Stimulated activated CD4-positive, alpha-beta T cell treated with anti-CD3 and anti-CD28 coated beads, Interleukin-2, amount 100 ng/mL, for 48 hours (primary cell): ENCODE measurements at places on chromosomes 6 and 20.

GRCh38 chr20:63636752-63637628, 10.1 kb upstream of the GMEB2 start:
- DNase-seq = no peak

DNA sequence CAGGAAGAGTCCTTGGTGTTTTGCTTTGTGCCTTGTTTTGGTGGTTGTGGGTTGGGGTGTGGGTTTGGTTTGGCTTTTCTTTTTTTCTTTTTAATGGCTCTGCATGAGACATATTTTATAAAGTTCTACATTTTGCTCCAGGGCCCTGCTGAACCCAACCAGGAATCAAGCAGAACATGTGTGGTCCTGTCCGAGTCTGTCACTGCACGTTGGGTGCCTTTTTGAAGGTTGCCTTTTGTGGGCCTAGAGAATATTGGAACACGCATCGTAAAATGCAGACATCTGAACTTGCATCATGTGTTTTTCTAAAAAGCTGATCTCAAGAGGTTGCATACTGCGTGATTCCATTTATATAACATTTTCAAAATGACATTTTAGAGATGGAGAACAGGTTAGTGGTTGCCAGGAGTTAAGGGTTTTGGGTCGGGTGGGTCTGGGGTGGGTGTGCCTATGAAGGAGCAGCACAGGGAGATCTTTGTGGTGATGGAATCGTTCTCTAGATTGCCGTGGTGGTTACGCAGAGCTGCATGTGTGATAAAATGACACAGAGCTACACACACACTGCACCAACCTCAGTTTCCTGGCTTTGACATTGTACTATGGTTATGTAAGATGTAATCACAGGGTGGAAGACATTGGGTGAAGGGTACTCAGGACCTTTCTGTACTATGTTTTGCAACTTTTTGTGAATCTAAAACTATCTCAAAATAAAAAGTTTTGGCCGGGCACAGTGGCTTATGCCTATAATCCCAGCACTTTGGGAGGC, 80.2 kb downstream of the EYA2 start:
- no peak for DNase-seq

GRCh38 chr20:52410182-52410647, 218.6 kb upstream of the ZFP64 start:
- DNase-seq = peak; percentile 16

- no peak for DNase-seq
Measured at GRCh38 chr6:12484519-12484918, 194.4 kb downstream of the EDN1 start.

DNA sequence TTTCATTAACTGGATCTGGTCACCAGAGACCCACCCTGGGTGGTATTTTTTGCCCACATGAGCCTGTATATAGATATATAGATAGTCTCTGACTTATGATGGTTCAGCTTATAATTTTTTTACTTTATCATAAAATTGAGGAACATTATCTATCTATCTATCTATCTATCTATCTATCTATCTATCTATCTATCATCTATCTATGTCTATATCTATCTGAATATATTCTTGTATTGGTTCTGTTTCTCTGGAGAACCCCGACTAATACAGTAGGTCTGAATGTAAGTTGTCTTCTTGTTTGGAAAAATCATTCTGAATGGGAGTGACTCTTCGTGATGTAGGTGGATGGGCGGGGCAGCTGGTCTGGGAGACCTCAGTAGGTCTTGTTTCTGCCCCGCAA, 13.3 kb upstream of the CDKN1A start:
- no peak for DNase-seq

GRCh38 chr6:145744619-145745018, 9.3 kb upstream of the EPM2A start:
- DNase-seq = no peak

DNA sequence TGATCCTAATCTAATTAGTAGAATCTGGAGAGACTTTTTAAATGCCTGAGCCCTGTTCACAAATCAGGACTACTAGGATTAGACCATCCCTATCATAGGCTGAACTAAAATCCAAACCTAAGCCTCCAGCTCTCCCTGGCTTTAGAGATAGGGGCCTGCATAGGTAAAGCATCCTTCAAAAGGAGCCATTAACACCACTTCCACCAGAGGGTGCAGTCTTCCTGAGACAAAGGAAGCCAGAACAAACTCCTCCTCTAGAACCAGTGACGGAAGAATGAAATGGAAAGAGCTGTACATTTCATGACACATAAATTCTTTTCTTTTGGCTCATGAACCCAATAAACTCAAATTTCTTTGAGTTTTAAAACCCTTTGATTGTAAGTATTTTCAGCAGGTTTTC, 291.2 kb upstream of the ADGRB3 start:
- no peak for DNase-seq

GRCh38 chr6:36442671-36443470, at the start of the genes KCTD20 and PXT1:
KCTD20 (plus strand) TSS chr6:36443000; CDS start chr6:36470098, 27,098 bp downstream.
PXT1 (minus strand) TSS chr6:36442854; CDS start chr6:36426082, 16,772 bp downstream.
- DNase-seq = peak; percentile 80

- peak; percentile 66 for DNase-seq
Measured at GRCh38 chr6:149317644-149318571, at the start of gene TAB2. TAB2 (plus strand) TSS chr6:149317712; CDS start chr6:149369998, 52,286 bp downstream.

DNA sequence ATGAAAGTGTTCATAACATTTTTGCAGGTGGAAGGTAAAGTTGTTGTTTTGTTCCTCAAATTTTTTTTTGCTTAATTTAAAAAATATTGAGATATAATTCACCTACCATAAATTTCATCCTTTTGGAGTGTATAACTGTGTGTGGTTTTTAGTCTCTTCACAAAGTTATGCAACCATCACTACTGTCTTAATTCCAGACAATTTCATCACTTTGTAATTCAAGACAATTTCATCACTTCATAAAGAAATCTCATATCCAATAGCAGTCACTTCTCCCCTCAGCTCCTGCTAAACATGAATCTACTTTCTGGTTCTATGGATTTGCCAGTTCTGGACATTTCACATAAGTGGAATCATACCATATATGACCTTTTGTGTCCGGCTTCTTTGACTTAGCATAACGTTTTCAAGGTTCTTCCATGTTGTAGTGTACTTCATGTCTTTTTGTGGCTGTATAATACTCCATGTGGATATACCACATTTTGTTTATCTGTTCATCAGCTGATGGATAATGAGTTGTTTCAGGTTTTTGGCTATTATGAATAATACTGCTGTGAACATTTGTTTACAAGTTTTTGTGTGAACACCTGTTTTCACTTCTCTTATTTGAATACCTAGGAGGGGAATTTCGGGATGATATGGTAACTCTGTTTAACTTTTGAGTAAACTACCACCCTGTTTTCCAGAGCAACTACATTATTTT, 18.8 kb downstream of the ZFAND3 start:
- no peak for DNase-seq

GRCh38 chr6:35063701-35064280, 77.3 kb downstream of the TCP11 start:
- no peak for DNase-seq

DNA sequence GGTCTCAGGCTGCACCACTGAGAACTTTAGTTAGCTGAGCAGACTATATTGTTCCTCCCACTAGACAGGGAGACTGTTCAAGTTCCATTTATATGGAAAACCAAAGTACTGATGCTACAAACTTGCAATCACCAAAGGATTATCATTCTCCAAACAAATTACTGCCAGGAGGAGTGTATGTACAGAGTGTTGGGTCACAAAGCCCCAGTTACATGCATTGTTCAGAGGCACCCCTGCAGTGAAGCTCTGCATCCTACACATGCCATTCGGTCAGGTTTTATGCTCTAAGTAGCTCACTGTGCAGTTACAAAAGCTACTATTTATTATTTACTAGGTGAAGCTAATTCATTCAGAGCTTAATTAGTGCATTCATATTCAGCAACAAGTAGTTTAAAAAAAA, 75.8 kb downstream of the SMLR1 start:
- no peak for DNase-seq

- DNase-seq = no peak
Measured at GRCh38 chr20:11378252-11378651, 539.4 kb upstream of the BTBD3 start.

DNA sequence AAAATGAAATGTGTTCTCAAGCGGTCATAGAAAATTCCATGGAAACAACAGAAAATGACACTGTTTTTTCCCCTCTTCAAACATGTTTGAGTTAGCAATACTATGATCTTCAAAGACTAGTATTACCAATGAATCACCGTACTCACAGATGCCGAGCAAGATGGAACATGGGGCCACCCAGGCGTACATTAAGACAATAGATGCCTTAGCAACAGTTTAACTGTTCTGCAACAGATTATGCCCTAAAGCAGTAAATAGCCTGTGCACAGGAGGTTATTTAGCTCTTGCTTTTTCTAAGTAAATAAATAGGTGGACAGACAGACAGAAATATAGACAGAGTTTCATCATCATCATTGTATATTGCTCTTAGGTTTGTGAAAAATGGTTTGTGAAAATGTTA, 284.0 kb upstream of the DEFB112 start:
- DNase-seq = no peak

DNA sequence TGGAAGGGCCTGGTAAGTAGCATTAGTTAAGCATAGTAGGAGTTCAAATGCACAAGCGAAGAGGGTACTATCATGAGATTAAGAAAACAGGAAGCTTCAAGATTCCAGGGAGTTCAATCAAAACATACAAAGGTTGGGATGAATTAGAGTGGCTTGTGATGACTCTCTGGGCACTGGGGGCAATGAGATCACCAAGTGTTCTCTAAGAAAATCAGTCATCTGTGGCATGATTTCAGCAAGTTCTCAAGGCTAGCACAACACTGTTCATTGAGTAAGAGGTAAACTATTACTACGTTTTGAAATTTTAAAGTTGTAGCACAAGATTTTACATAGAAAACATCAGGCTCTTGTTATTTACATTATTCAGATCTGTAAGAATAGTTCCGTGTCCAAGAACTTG, 139.7 kb upstream of the FLRT3 start:
- no peak for DNase-seq

DNA sequence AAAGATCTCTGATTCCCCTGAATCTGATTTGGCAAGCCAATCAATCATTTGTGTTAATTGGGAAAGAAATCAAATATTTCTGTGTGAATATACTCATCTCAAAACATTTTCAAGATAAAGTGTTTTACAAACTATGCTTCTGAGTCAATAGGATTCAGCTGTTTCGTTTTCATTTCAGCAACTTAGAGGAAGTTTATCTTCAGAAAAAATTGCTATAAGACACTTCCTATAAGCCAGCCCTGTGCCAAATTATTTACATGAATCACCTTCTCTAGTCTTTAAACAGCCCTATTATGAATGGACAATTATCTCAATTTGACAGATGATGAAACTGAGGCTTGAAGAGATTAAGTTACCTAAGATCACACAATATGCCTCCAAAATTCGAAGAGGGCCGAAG, 10.9 kb downstream of the DEFB129 start:
- no peak for DNase-seq

- DNase-seq = no peak
Measured at GRCh38 chr6:160058603-160059215, 62.9 kb upstream of the SLC22A1 start.

- DNase-seq = no peak
Measured at GRCh38 chr6:33433001-33433543, 13.2 kb downstream of the SYNGAP1 start.

DNA sequence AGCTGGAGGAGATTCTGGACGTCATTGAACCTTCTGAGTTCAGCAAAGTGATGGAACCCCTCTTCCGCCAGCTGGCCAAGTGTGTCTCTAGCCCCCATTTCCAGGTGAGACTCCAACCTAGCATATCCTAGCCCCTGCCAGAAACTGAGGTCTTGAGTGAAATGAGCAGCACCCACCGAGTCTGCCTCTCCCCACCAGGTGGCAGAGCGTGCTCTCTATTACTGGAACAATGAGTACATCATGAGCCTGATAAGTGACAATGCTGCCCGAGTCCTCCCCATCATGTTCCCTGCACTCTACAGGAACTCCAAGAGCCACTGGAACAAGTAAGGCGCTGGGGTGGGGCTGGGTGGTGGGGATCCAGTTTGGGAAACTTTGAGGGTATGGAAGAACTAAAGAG, 4.6 kb downstream of the MEA1 start:
- no peak for DNase-seq

DNA sequence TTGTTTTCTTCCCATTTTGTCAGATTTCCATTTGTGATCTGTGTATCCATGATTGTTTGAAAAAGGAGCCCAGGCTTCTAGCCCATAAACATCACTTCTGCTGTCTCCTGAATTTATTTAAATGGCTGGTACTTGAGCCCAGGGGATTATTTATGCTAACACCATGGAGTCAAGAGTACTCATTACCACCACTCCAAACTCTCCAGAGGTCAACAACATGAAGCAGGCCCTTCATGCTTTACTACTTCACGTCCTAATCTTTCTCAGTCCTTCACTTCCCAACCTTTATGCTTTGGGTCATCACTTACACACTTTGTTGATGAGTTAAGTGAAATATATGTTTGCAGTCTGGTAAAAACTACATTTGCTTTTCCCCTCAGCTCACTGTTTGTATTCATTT, 247.8 kb downstream of the BMP2 start:
- no peak for DNase-seq

GRCh38 chr6:30615958-30616810, 859 bp downstream of the PPP1R10 start:
- no peak for DNase-seq

DNA sequence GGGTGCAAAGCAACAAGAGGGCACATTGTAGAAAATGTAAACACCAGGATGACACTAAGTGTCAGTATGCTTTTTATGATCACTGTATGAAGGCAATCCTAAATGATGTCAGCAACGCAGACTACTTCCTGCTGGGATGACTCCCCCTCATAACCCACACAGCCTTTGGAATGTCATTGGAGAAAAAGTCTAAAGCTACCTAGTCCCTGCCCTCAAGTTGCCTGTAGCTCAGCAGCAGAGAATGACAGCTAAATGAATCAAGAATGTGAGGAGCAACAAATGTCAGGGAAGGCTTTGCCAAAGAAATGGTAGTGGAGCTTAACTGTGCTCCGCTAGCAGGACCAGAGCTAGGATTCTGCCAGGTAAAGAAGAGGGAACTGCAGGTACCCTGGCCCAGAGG, 555.6 kb downstream of the CD83 start:
- DNase-seq = no peak

GRCh38 chr20:7980332-7981046, 39.1 kb downstream of the TMX4 start:
- DNase-seq = no peak

- no peak for DNase-seq
Measured at GRCh38 chr20:8362457-8362856, 230.4 kb downstream of the PLCB1 start.

DNA sequence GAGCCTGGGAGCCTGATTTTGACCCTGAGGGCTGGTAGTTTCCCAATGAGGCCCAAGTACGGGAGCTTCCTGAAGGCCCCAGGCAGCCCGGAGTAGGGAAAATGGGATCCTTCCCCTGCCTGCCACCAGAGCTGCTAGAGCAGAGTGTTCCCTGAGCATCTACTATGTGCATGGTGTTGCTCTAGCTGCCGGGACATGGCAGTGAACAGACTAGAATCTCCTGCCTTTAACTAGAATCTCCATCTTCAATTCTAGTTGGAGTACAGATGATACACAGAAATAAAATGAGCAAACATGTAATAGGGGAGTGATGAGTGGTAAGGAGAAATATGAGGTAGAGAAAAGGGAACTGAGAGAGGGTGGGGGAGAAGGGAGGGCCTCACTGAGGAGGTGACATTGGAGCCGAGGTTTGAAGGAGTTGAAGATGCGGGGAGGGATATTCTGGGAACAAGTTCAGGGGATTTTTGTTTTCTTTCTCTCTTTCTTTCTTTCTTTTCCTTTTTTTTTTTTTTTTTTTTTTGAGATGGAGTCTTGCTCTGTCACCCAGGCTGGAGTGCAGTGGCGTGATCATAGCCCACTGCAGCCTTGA, 18.5 kb downstream of the VSTM2L start:
- no peak for DNase-seq
